ENCODE measurements at places on chromosomes 7 and 10.

- DNase-seq = no peak
Measured at GRCh38 chr10:92755725-92756124, 66.0 kb downstream of the HHEX start.

GRCh38 chr7:111261496-111261895, 170.6 kb downstream of the LRRN3 start:
- no peak for DNase-seq

DNA sequence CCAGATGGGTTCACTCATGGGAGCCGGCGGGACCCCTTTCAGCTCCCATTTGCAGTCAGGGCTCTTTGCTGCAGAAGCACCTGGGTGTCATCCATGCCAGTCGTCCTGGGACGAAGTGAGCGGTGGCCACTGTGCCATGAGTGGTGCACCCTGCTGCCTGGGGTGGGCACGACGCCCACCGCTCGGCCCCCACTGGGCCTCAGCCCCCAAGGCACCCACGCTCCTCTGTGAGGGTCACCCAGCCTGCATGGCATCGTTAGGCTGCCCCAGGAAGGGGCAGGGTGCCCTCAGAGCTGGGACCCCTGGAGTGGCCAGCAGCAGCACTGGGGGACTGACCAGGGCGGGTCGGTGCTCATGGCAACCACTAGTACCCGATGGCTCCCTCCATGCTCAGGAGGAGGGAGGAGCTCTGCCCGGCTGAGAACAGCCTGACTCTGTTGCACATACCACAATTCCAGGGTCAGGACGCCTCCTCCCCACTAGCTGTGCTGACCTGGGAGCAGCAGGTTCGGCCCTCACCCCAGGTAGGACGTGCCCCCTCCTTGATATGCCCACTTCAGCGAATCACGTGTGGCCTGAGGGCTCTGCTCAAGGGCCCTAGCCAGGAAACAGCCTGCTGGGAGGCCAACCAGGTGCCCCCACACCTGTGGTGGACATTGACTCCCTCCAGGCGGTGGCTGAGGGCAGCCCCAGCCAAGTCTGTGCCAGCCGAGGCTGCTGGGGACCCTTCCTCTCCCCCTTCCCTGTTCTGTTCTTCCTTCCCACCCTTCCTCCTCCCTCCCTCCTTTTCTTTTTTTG, 28.5 kb upstream of the CFAP46 start:
- no peak for DNase-seq

DNA sequence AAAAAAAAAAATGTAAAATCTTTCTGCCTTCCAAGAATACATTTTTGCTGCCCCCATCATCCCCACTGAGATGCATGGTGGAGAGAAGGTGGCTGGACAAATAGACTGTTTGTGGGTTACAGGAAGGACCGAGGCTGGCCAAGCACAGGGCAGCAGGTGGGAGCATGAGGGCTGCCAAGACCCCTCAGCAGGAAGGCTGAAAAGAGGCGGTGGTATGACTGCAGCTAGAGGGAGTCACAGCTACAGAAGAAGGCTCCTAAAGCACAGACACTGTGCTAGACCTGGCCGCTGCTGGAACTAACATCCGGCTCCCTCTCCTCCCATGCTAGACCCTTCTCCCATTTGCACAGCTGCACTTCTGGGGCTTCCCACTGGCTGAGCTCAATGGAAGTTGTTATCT, 289.6 kb downstream of the TCERG1L start:
- DNase-seq = no peak

GRCh38 chr10:95133997-95134396, 60.0 kb upstream of the ACSM6 start:
- DNase-seq = no peak

GRCh38 chr10:123597676-123598075, 68.5 kb upstream of the GPR26 start:
- DNase-seq = no peak

DNA sequence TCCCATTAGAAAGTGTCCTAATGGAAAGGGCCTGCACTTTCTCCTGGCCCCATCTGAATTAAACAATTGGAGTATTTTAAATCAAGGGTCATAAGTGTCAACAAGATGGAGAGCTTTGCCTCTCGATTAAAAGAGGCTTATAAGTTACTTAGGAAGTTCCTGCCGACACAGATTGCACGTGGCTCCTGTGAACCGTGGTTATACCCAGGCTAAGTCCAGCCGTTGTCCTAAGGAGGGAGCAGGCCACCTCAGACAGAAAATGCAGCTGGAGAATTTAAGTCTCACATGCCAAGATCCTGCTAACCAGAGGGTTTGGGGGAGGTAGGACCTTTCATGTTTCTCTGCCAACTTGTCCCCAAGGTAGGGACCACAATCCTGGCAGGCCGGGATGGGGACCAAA, 626.5 kb upstream of the GALNT17 start:
- DNase-seq = no peak

GRCh38 chr10:21048068-21048467, 151.0 kb upstream of the NEBL start:
- no peak for DNase-seq

Measured in activated effector memory CD4-positive, alpha-beta T cell treated with Interleukin-2 at 50 U/mL for 16 hours (primary cell).